ENCODE measurements at places on chromosomes 2 and 18. TPM values are rescaled to one million over a fixed set of nuclear protein-coding genes. Genes with fewer than 3 reads are reported as not detected.

The ADCY3 gene
- polyA plus RNA-seq, result 40.1 TPM

The MTLN gene
- 17.5 TPM for polyA plus RNA-seq

The ALLC gene
- polyA plus RNA-seq, result not detected

The POU3F3 gene
- 0.06 TPM for polyA plus RNA-seq

DNA sequence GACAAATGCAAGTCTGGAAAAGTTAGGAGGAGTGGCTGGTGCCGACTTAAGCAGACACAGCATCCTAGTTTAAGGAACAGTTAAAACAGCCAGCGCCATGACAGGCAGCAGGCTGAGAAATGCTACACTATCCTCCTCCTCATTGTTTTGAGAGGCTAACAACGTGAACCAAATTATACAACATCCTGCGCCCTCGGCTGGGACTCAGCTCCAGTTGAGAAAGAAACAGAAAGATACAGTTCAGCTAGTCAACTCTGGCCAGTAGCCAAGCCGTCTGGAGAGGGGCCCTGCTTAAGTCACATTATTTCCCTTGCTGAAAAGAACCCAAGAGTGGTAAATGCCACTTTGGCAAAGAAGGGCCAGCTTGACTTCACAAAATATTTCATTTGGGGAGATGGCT is 90.2 kb downstream of the BCL11A start:
- H3K4me3 ChIP-seq, result no peak overlapping the region
- H3K27ac ChIP-seq, result no peak overlapping the region
- peaks cover 6% of the 10 kb centered on the region for H3K4me1 ChIP-seq
- DNase-seq, result no peak
- H3K36me3 ChIP-seq, result no peaks in the 10 kb centered on the region

DNA sequence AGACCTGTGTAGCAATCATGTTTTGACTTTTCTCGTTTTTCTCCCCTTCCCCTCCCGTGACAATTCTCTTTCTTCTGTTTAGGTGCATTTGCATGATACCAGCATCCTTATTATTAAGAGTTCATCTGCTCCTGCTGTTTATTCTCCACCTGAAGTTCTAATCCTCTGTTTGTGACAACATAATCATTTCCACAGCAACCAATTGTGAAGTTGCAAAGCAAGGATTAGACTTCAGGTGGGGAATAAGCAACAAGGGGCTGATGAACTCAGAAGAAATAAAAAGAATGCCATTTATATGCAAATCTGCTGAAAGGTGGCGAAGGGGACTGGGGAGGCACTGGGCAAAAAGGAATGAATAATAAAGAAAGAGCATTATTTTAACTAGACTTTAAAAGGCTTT is 124.8 kb upstream of the LINC00305 start:
- H3K27ac ChIP-seq, result no peak overlapping the region
- H3K36me3 ChIP-seq, result no peaks in the 10 kb centered on the region
- no peak for DNase-seq
- no peaks in the 10 kb centered on the region for H3K4me1 ChIP-seq
- H3K4me3 ChIP-seq, result no peak overlapping the region
- no peaks in the 10 kb centered on the region for H3K27me3 ChIP-seq

DNA sequence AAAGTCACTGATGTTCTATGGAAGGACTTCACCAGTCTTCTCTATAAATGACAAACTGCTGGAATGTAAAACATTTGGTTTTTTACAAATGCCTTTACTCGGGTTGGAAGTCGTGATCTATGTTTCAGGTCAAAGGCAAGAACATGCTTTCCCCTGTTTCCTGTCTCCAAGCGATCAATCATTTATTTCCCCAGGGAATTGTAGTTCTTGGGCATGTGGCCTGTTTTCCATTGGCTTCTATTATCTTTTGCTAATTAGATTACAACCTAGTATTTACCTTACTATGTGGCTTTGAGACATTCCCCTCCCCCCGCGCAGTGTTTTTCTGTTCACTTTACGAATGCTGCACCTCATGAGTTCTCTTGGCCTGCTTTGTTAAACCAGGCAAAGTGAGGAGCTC is 684.2 kb downstream of the EPHA4 start:
- DNase-seq, result no peak
- no peak overlapping the region for H3K4me3 ChIP-seq
- no peak overlapping the region for H3K27ac ChIP-seq
- no peaks in the 10 kb centered on the region for H3K4me1 ChIP-seq
- no peaks in the 10 kb centered on the region for H3K36me3 ChIP-seq

DNA sequence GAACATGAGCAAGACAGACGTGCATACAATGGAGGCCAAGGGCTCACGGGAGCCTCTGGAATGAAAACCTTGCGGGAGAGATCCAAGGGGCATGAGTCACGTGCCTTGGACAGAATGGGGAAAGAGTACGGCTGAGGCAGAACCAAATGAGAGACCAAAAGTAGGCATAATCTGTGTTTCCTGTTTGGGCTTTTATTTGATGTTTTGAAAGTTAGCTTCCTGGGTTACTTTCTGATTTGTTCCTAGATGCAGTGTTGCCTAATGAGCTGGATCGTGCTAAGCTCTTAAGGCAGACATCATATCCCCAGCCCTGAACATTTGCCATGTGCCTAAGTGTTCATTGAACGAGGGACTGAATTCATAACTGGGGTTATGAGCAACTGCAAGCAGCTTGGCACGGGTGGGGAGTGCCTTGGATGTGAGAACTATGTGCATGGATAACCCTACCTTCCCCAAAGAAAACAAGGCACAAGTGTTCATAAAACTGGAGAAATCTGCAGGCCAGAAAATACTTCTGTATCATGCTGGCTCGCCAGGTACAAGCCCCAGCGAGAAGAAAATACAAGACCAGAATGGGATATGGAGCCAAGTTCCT is 60.3 kb upstream of the RPL31 start:
- H3K27me3 ChIP-seq, result no peaks in the 10 kb centered on the region
- no peak for DNase-seq
- H3K4me1 ChIP-seq, result no peaks in the 10 kb centered on the region
- H3K4me3 ChIP-seq, result no peak overlapping the region
- H3K36me3 ChIP-seq, result no peaks in the 10 kb centered on the region

All from left lung (tissue), 14 donors.